A673 (cell line): ENCODE measurements at places on chromosomes 13 and 19. TPM values are rescaled to one million over a fixed set of nuclear protein-coding genes. Genes with fewer than 3 reads are reported as not detected.

KANK3 gene
- 0.73 and 1.1 TPM in 2 replicates for total RNA-seq

SHISA2 gene
- 1.2 and 2.2 TPM in 2 replicates for total RNA-seq

GRCh38 chr19:57016491-57016890, 103.3 kb upstream of the USP29 start:
- DNase-seq: no peak

DNA sequence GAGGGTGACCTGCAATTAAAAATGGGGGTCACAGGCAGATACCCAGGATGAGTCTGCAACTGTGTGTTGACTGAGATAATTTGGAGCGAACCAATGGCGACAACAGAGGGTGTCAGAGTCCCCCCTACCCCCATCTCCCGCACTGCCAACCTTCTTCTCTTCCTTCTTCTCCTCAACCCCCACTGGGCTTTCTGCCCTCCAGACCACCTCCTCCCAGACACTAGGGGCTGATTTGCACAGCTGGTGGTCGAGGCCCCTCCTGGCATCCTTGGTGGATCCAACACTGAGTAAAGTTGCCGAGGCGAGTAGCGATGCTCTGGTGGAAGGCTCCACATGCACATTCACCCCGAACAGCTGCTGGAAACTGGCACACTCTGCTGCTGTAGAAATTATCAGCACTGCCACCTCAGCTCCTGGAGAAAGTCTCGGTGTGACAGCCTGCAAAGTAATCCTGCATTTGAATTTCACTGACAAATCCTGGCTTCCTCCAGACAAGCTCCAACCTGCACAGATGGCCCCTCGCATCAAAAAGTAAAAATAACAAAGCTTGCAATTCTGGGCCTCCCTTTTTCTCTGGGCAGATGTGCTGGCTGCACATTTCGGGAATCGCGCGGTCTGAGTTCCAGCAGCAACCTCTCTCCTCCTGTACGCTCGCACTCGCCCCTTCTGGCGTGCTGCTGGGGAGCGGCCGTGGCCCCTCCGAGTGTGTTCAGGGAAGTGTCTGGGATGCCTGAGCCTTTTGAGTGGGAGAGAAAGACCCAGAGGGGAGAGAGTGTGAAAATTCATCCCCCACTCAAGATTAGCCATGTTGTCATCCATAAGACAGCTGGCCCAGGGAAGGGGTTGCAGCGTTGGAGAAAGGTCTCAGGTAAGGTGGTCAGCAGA, 28.5 kb downstream of the CCNE1 start:
- DNase-seq: no peak

ZNF570 gene
- total RNA-seq: 5.0 and 5.4 TPM in 2 replicates

PRX gene
- 2.5 and 3.9 TPM in 2 replicates for total RNA-seq

- DNase-seq: no peak
Measured at GRCh38 chr19:6693056-6693471, 23.1 kb upstream of the TNFSF14 start.

DNA sequence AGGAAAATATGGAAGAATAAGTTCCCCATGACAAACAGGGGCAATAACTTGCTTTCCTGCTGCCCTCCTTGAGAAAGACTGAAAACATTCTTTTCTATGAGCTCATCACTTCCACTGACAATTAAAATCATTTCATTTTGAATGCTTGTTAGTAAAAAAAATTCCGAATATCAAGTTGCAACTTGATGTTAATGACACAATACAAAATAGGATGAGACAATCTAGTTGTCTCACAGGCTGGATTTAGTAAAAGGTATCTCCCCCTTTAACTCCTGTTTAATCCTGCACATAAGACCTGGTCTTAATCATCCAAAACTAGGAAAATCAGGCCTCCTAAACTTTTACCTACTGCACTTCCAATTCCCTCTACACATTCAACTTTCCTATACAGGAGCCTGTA, 24.7 kb downstream of the IRS2 start:
- no peak for DNase-seq

CABP5 gene
- not detected in 2 replicates for total RNA-seq

DNA sequence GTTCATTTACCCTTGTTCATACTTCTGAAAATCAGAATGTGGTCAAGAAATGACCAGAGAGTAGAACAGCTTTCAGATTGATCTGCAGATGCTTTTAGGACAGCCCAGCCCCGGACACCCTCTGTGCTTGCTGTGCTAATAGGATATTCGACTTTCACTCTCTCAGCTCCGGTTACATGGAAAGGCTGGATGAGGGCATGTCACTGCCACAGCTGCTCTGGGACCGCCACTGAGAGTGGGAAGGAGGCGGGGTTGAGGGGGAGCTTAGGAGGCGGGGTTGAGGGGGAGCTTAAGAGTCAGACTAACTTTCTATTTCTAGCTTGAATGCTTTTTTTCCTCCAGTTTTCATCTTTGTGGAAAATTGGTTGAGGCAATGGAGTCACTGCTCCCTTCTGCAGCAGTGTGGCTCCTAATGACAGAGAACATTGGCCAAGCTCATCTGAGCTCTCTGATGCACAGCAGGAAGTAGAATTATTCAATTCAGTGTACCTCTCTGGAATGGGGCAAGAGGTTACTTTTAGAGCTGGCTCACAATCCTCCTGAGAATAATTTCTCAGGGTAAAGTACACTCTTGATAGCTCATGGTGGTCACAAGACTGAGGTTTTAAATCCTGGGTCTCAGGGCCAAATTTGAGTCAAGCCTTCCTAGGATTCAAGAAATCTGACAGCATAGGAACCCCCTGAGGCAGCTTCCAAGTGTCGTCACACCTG, 74.6 kb upstream of the NPAS1 start:
- DNase-seq: peak; percentile 91

DNA sequence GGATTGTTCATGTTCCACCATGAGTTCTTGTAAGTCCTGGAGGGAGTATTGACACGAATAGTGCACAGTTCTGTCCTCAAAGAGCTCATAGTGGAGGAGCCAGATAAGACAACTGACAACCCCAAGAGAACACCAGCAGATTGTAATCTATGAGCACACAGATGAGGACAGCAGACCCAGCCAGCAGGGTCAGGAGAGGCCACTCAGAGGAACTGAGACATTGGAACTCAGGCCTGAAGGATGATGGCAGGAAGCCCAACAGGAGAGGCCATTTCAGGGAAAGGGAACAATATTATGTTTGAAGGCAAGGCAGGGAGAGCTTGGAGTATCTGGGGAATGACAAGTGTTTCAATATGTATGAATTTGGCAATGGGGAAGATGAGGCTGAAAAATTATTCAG, 63.7 kb upstream of the IPO5 start:
- DNase-seq: no peak

SIAH3 gene
- total RNA-seq: 4.6 and 5.8 TPM in 2 replicates

GRCh38 chr13:67086260-67086659, 143.9 kb downstream of the PCDH9 start:
- no peak for DNase-seq

DNA sequence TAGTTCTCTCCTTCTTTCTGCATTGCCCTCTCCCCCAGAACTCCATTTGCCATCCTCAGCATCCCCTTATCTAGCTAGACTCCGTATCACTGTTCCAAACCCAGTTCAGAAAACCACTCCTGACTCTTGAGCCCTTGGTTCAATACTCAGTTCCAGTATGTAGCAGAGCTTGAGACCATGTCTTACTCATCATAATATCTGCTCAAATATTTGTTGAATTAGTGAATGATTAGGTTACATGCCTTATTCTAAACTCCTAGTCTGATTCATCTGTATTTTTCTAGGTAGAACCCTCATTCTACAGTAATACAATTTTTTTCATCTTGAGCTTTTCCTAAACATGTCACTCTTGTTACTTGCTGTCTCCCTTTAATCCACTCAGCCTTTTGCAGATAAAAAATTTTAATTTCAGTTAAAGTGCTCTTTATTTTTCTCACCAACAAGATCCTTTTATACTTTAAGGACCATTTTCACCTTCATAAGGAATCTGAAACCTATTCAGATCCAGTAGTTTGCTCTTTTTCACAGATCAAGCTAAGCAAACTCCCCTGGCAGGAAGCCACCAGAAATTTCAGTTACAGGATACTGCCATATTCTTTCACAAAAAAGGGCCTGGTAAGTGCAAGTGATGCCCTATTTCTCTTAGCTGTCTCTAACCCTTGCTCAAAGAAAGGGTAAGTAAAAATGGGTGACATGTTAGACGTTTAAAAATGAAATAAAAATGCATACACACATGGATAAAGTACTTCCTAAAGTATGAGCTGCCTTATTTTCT, 23.1 kb upstream of the INTS6 start:
- no peak for DNase-seq

DNA sequence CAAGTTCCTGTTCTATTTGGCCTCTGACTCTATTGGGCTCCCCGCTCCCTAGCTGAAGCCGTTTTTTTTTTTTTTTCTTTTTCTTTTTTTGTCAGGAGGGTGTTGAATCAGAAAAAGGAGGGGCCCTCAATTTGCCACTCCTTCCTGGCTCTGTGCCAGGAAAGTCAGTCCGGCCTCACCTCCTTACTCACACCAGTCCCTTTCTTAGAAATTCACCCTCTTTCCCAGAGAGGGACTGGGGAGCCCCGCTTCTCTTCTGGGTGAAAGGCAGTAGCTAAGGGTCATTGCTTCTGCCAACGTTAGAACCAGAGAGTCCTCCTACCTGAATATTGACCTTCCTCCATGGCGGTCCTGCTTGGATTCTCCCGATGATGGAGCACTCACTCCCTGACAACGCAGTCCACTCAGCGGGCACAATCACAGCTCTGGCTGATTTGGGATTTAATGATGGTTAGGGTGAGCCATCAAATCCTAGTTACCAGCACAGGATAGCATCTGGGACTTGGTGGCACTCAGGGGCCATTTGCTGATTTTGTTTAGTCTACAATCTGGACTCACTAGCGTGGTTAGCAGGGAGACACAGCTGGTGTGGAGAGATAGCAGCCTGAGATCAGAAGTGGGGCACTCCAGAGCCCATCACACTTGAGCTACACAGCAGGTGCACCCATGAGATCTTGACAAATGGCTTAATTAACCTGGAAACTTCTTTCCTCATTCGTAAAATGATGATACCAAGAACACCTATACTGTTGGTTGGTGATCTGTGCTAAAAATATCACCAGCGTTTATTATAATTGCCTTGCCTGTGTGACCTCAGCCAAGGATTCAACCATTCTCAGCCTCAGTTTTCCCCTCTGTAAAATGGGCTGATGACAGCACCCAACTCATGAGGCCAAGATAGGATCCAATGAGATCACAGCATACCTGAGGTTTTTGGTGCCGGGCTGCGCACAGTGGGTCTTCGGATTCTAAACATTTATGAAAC, 2.2 kb downstream of the FCER2 start:
- no peak for DNase-seq

- no peak for DNase-seq
Measured at GRCh38 chr13:103097366-103097928, 31.2 kb upstream of the SLC10A2 start.

SERP2 gene
- 0.69 and 1.5 TPM in 2 replicates for total RNA-seq

USPL1 gene
- total RNA-seq: 22.8 and 28.5 TPM in 2 replicates

C3 gene
- total RNA-seq: 1.8 TPM in 2 replicates

- DNase-seq: no peak
Measured at GRCh38 chr19:37706052-37706605, 13.4 kb downstream of the ZNF607 start.

GRCh38 chr13:84088996-84089395, 206.7 kb upstream of the SLITRK1 start:
- no peak for DNase-seq

- DNase-seq: peak; percentile 33
Measured at GRCh38 chr13:52195401-52195837, 36.0 kb upstream of the NEK3 start.

DNA sequence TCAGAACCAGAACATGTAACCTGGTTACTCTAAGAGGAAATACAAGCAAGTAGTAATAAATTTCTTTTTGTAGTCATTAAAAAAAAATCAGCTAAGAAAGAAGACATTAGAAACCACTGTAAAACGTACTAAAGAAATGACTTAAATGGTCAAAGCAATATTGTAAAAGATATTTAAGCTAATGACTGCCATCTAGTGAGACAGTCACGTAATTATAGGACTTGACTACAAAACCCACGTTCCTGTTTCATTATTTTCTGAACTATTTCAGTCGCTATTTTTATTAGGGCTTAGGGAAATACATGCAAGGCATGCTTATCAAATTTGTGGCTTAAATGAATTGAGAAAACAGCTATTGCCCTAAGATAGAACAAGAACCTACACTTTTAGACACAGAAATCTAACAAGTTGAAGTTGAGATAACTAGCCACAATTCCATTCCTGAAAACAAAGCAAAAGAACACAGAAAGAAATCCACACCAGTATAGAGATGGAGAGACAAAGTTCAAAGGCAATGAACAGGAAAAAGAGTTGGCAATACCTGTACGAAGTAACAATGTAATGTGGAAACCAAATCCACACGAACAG, 17.9 kb downstream of the ALG5 start:
- peak; percentile 81 for DNase-seq

CBY2 gene
- total RNA-seq: not detected in 2 replicates

GRCh38 chr13:59542303-59542702, 621.4 kb downstream of the DIAPH3 start:
- DNase-seq: peak; percentile 95

DNA sequence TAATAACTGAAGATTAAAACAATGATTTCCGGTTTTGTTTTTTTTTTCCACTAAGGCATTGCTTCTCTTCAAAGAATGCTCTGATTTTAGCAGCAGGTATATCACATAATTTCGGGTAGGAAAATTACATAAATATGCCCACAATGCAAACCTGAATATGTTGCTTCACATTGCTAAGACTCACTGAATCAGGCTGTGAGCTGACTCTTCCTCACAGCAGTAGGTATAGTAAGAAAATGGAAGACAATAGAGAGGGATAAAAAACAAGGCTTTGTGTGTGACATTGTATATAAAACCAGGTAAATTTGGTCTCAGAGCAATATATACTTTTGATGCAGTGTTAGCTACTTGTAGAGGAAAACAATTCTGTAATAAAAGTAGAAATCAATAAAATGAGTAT, 1355.0 kb downstream of the OLFM4 start:
- DNase-seq: no peak

- peak; percentile 58 for DNase-seq
Measured at GRCh38 chr19:3725640-3726310, 17.6 kb downstream of the TJP3 start.
